ENCODE measurements at places on chromosomes 16 and 17. TPM values are rescaled to one million over a fixed set of nuclear protein-coding genes. Genes with fewer than 3 reads are reported as not detected.
A peak's percentile ranks its signal among the peaks of the same experiment; 100 is the strongest.

DNA sequence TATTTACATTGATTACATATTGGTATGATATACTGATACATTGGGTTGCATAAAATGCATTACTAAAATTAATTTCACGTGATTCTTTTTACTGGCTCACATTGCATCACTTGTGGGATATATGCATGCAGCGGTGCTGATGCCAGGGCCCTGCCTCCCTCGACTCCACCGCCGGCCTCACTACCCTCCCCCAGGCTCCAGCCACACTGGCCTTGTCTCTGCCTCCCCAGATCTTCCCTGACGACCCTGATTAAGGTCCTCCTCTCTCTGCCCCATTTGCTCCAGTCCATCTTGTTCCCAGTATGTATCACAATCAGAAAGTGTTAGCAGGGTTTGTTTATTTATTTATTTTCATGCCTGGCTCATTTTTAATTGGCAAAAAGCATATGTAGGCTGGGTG, 306.8 kb downstream of the FOXL1 start:
- DNase-seq: no peak

GRCh38 chr17:69123626-69124025, 18.1 kb downstream of the ABCA6 start:
- no peak for DNase-seq

The SP6 gene
- 20.6 TPM for total RNA-seq

The ZP2 gene
- total RNA-seq: not detected

- DNase-seq: no peak
Observed at GRCh38 chr16:3607161-3607560, 4.2 kb downstream of the SLX4 start.

The MT1B gene
- not detected for total RNA-seq

- DNase-seq: no peak
Observed at GRCh38 chr17:77721846-77722160, 236.7 kb upstream of the TNRC6C start.

The SAMD14 gene
- total RNA-seq: 2.2 TPM

GRCh38 chr17:58375811-58376210, 23.8 kb upstream of the SUPT4H1 start:
- DNase-seq: no peak

DNA sequence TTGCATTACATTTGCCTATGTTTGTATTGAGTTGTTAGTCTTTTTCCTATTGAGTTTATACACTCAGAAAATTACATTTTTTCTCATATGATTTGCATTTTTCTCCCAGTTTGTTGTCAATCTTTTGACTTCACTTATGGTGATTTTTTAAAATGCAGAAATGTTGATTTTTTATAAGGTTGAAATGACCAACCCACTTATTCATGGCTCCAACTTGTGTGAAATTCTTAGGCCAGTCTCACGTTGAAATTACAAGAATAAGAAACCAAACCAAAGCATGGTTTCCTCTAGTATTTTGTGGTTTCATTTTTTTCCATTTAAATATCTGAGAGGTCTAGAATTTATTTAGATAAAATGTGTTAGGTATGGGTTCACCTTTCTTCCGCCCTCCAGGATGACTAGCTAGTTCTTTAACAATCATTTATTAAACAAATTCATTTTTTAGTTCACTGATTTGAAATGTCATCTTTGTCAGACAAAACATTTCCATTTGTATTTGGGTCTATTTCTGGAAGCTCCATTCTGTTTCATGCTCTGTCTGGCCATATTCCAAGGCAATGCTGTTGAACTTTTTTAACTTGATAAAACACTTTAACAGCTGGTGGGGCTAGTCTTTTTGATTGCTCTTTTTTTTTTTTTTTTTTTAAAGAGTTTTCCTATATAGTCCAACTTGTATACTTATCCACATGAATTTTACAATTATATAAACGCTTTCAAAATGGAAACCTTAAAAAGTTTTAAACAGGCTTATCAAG, 40.0 kb downstream of the FAM20A start:
- DNase-seq: no peak

The NUDT7 gene
- 4.3 TPM for total RNA-seq

- DNase-seq: no peak
Observed at GRCh38 chr16:82157836-82158235, 12.2 kb downstream of the MPHOSPH6 start.

DNA sequence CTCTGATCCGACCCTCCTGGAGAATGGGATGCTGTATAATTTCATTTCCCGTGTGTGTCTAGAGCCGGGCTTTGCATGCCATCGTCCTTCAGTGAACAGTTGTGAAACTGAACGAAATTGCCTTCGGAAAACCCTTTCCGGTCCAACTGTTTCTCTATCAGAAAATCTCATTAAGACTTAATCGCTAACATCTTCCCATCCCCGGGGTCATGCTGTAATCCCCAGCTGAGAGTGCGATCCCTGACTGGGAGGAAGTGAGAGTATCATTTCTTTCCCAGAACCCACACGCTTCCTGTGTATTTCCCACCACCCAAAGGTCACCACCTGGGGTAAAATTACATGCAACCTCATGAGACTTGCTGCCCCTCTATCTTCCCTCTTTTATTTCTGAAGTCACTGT, 75.6 kb upstream of the RBFOX1 start:
- no peak for DNase-seq

The SLC12A3 gene
- 0.73 TPM for total RNA-seq

DNA sequence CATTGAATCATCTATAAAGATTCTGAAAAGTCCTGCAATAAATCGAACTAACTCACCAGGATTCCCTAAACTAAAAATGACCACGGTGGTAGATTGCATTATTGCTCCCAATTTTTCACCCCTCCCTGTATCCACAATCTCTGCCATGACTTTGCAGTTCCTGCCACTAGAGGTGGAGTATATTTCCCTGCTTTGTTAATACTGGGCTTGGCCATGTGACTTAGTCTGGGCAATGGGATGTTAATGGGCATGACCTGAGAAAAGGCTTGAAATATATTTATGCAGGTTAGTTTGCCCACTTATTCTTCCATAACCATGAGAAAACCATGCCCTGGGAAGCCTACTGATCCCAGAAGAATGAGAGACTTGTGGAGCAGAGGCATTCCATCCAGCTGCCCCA, 59.1 kb downstream of the NOG start:
- DNase-seq: no peak

- DNase-seq: peak; percentile 89
Observed at GRCh38 chr17:350706-351448, 1.7 kb downstream of the RPH3AL start.

The TMC7 gene
- total RNA-seq: 4.0 TPM

GRCh38 chr17:11506635-11507034, 91.6 kb upstream of the DNAH9 start:
- peak; percentile 29 for DNase-seq

- no peak for DNase-seq
Observed at GRCh38 chr16:87742781-87743490, 22.9 kb downstream of the KLHDC4 start.

DNA sequence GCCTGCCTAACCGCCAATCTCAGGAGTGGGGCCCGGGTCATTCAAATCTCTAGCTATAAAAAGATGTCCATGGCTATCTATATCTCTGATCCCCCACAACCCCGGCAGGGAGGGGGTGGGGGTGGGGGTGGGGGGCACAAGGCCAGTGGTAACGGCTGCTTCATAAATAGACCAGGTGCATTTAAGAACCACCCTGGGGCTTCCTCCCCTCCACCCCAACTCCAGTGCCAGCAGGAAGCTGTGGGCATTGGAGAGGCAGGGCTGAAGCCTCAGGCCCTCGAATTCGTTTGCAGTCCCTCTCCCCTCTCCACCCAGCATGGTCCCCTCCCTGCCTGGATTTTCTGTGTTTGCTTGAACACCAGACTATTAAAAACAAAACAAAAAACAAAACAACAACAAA, 56.0 kb downstream of the RAP1GAP2 start:
- no peak for DNase-seq

GRCh38 chr16:10809706-10810105, 8.9 kb downstream of the TVP23A start:
- DNase-seq: no peak

GRCh38 chr17:74921026-74921681, 1.9 kb downstream of the USH1G start:
- DNase-seq: no peak

DNA sequence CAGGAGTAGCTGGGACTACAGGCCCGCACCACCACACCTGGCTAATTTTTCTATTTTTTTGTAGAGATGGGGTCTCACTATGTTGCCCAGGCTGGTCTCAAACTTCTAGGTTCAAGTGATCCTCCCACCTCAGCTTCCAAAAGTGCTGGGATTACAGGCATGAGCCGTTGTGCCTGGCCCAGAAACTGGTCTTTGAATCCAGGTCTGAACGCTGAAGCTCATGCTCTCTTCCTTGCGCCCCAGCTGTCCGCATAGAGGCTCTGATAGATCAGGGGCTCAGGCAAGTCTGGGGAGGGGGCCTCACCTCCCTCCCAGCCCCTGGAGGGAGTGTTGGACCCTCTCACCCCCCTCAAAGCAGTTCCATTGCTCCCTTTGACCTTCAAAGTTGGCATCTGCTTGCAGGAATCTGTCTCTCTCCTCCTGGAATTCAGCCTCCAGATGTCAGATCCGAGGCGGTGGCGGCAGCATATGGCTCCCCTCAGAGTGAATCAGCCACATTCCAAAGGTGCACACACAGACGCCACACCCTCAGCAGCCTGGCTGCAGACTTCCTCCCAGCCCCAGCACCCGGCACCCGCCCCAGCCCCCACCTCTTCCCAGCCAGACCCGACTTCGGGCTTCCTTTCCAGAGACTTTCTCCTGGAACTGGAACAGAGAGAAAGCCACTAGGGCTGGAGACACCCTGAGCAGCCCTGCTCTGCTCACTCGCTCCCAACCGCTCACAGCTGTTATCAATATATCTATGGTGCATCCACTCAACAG, 16.9 kb upstream of the GLIS2 start:
- peak; percentile 89 for DNase-seq

The TEN1 gene
- total RNA-seq: 20.3 TPM

- DNase-seq: peak; percentile 45
Observed at GRCh38 chr17:28950017-28950751, 1.1 kb downstream of the PHF12 start.

The SYCE1L gene
- 8.2 TPM for total RNA-seq

GRCh38 chr17:53630115-53630514, 192.6 kb upstream of the KIF2B start:
- DNase-seq: no peak

The ADAMTS18 gene
- 0.29 TPM for total RNA-seq

The PRRT2 gene
- total RNA-seq: 3.6 TPM

GRCh38 chr17:55730808-55731207, 8.1 kb upstream of the TMEM100 start:
- DNase-seq: no peak

DNA sequence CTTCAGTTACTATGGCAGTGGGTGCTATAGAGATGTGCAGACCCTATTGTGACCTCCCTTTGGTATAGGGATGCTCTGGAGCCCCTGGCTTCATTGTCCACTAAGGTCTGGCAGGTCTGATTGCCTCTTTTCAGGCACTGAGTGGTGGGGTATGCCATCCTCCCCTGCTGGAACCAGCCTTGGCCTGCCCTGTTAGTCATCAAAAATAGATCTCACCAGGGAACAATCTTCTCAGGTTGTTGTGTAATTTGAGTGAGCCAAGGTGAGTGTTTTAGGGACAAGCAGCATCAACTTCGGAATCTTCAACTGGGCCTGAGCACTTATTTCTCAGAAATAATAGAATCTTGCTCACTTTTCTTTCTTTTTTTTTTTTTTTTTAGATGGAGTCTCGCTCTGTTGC, 19.6 kb downstream of the HMOX2 start:
- DNase-seq: no peak

GRCh38 chr16:86520317-86521210, 10.2 kb downstream of the FOXF1 start:
- DNase-seq: no peak

Measured in Caco-2 (cell line).